CD4-positive, alpha-beta T cell (primary cell): ENCODE measurements at places on chromosomes 3 and 15.

DNA sequence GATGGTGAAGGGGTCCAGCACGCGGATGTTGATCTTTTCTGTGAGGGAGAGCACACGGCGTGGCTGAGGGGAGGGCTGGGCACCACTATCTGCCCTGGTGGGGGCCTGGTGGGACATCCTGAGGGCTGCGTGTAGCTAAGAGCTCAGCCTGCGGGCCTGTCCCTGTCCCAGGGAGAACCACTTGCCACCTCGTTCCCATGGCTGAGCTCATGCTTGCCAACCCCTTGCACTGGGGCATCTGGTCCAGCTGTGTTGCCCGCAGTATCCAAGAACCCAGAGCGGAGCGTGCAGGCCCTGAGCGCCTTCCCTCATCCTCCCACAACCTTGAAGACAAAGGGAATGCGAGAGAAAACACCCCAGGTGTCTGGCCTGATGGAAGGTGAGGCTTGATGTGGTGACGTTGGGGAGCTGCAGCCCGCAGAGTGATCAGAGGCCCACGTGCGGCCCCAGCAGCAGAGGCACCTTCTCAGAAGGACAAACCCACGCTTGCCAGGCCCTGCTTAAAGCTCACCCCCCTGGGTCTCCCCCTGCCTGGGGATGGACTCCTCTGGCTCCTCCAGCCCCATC, 28.9 kb downstream of the TKT start:
- DNase-seq, result no peak

DNA sequence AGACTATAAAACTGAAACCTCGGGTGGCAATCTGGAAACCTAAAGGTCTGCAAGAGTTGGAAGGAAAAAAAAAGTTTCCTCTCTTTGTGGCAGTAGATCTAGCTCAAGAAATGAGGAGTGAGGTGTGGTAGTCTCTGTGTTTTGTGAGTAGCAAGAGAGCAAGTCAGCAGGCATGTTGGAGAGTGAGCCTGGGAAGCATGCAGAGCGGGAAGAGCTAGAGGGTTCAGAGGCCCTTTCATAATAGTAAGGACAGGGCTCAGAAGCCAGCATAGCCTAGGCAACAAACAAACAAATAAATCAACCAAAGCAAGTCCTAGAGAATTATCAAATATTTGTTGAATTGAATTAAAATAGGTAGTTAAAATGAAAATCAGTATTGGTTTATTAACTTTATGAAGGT, 189.7 kb upstream of the CBLB start:
- no peak for DNase-seq

GRCh38 chr3:31093606-31094005, 199.1 kb upstream of the GADL1 start:
- DNase-seq, result no peak

- DNase-seq, result no peak
These were observed 44.5 kb downstream of the GOLGA6L2 start for GRCh38 chr15:23402544-23402943.

DNA sequence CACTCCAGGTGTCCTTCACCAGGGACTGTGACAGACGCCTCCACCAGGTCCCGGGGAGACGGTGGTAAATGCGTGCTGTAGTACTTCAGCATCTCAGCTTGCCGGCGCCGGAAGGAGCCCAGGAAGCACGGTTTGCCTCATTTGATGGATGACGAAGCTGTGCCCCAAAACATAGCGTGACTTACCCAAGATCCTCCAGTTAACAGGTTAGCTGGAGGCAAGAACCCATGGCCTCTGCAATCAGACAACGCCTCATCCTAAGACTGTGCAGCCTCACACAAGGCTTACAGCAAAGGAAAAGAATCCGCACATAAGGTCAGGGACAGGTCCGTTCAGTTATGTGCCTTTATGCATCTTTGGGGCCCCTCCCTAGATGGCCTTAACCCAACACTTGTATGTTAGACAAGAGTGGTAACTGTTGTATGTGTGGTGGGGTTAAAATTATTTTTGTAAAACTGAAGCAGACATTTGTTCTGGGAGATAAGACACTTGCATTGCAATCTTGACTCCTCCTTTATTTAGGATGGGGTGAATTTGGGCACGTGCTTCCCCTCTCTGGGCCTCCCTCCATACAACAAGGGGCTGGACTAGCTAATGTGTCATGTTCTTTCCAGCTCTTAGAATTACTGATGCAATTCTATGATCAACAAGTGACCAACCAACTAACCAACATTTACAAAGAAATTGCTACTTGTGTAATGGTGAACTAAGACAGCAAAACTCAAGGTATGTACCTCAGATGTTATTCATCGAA, 39.4 kb downstream of the VGLL4 start:
- no peak for DNase-seq

- DNase-seq, result no peak
These were observed 701.8 kb upstream of the CFAP20DC start for GRCh38 chr3:59751606-59752005.

- DNase-seq, result no peak
These were observed 36.0 kb downstream of the LEO1 start for GRCh38 chr15:51935466-51936104.

- no peak for DNase-seq
These were observed 14.2 kb upstream of the ULK3 start for GRCh38 chr15:74857082-74857655.

DNA sequence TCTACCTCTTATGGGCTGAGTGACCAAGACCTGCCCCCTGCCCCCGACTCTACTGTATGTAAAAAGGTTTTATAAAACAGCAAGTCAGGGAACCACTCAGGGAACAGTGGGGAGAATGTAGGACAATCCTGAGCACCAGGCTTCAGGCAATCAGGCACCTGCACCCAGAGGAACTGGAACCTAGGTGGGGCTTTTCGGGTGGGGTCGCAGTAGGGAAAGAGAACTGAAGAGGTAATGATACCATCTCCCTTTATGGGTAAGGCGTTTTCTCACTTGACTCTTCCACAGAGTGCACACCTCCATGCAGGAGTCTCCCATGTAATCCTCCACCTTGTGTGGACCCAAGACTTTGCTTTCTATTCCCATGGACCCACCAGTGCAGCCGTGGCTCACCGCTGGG, 45.8 kb downstream of the MYO1E start:
- DNase-seq, result no peak

GRCh38 chr3:45489730-45490309, 101.4 kb downstream of the LARS2 start:
- no peak for DNase-seq

GRCh38 chr15:52421029-52421428, 107.7 kb downstream of the MYO5A start:
- no peak for DNase-seq

DNA sequence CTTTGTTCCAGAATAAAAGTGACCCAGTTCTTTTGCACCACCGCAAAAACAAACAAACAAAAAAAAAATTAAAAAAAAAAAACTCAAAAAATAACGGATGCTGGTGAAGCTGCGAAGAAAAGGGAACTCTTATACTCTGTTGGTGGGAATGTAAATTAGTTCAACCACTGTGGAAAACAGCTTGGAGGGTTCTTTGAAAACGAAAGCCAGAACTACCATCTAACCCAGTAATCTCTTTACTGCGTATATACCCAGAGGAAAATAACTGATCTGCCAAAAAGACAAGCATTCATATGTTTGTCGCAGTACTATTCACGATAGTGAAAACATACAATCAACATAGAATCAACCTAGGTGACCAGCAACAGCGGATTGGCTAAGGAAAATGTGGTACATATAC, 298.9 kb upstream of the CBLB start:
- DNase-seq, result no peak

DNA sequence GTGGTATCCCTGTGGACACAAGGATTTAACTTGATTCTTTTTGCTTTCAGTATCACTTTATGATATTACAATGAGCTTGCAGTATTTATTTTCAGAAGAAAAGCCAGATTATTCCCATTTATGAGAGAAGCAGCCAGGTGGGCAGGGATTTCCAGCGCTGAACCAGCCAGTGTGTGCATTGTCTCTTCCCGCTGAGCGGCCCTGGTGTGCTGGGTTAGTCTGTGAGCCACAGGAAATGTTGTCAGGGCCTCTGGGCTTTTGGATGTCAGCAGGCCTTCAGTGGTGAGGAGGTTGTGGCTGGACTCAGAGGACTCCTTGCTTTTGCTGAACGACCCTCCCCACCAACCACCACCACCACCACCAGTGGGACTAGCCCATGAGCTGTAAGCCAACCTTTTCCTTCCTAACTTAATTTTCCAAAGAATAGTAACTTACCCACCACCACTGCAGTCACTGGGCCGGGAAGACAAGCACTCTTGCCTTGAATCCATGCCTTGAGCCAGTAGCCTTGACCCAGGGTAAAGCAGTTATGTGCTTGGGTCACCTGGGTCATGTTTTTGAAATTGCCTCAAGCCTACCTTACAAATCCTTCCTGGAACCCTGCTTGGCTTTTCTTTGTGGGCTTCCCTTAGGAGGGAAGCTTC, 33.1 kb downstream of the FLNB start:
- DNase-seq, result no peak

DNA sequence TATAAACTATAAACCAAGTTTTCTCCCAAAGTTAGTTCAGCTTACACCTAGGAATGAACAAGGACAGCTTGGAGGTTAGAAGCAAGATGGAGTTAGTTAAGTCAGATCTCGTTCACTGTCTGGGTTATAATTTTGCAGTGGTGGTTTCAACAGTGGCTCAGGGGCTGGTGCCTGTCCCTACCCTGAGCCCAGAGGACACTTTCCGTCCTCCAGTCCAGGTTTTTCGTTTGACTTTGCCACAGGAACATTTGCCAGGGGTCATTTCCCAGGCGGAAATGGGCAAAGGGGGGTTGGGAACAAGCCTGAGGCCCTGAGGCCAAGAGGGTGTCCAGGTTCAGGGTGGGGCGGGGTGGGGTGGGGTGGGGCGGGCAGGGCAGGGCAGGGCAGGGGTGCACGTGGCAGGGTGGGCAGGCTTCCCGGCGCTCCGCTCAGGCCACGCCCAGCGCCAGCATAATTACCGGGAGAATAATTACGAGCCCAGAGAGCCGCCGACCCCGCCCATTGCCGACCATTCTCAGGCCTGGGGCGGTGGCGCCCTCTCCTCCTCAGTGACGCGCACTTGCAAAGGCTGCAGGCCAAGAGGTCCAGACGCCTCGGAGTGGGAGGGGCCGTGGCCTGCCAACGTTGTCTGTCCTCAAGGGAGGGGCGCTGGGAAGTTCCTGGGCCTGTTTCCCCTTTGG, 70.4 kb downstream of the KLF13 start:
- no peak for DNase-seq

DNA sequence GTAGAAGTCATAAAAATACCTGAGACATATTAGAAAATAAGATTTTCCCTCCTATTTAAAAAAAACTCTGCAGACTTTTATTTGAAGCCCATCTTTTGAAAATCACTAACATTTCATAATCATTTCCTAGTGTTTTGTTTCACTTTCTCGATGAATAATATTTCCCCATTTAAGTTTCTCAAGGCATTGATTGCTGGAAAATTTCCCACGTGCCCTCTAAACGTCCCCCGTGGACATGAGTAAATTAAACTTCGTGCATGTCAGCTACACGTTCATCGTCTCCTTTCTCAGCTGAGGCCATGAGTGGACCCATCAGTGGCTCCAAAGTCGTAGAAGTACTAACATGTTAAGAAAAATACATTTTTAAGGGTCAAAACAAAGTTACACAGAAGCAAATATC, 2.0 kb upstream of the TM2D3 start:
- DNase-seq, result no peak

DNA sequence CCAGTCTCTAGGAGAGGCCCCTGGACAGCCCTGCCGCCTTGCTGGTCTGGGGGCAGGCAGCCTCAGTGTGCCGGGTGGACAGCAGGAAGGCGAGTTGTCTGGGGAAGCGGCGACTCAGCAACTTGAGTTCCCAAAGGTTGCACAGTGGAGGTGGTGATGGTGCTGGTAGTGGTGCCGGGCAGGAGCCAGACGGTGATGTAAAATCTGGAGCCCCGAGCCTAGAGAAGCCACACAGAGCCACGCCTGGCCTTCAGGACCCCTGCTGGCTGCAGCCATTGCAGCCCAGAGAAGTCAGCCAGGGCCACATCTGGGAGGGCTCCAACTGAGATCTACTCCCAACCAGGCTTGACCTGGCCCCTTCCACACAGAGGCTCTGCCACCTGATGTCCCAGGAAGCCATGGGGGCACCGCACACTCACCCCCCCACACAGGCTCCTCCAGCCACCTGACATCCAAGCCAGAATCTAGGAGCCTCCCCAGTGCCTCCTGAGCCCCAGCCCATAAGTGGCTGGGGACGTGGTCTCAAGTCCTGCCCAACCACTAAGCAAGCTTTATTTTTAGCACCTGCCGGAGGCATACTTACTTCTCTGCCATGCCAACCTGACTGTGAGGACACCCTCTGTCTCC, 8.8 kb downstream of the C3orf22 start:
- DNase-seq, result no peak

DNA sequence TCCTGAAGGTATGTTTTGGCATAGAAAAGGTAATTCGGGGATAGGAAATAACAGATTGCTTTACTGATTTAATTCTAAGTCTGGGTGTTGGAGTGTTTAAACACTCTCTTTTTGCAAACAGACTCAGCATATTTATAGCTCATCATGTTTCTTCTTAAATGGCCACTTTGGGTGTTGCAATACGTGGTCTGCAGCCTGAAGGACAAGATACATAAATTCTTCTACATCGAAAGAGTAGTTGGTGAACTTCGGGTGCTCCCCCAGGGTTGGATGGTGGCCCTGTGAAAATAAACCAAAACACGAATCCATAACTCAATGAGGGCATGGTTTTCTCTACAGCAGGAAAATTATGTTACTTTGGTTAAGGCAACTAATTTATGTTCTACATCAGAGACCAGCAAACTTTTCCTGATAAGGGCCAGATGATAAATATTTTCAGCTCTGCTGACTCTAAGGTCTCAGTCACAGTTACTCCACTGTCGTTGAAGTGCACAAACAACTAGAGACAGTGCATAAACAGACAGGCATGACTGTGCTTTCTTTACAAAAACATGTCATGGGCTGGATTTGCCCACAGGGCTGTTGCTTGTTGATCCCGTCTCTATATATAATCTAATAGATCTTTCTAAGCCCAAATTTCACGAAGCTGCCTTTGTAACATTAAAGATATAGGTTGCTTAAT, 35.9 kb downstream of the EOGT start:
- DNase-seq, result no peak

- no peak for DNase-seq
These were observed 170.7 kb downstream of the UBE3A start for GRCh38 chr15:25268166-25268565.

DNA sequence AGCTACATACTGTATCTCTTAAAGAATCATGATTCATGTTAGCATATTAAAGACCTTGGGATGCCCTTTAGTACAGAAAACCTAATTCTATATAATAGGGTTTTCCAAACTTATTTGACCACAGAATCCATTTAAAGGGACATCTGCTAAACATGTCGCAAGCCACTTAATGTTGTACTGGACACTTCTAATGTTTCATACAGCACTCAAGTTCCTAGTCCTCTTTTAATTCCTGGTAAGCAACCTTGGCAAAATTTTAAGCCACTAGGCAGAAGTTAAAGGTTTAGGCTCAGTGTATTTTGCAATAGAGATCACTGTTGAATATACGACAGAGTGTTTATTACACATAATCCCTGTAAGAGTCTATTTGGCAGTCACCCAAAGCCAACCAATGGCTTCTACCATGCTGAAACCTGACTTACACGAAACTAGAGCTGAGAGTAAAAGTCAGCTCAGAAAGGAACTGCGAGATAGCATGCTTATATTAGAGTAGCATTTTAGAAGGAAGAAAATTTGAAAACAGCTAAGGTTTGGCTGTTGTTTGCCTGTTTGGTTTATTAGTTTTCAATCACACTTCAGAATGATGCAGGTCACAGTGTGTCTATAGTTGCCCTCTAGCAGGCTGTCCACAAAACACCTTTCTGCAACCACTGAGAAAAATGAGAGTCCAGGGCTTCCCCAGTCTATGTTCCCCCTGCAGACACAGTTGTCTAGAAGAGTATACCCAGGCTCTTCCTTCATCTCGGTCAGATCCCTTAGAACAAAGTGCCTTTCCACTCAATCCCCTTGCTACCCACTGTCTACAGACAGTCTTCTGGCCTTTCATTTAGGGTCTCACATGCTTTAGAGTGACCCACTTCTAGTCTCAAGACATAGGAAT, 104.4 kb downstream of the FMN1 start:
- no peak for DNase-seq
